ENCODE measurements at places on chromosomes 12 and 14. TPM values are rescaled to one million over a fixed set of nuclear protein-coding genes. Genes with fewer than 3 reads are reported as not detected.

DNA sequence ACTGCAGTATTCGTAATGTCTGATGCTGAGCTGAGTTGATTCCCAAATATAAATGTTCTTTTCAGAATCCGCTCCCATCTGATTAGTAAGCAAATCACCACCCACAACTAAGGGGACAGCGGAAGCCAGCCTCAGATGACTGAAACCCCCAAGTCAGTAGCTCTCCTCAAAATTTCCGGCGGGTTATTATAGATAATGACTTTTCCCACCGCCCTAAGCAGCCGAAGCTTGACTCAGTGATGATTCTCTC is 469 bp upstream of the LRFN5 start:
- no peak for DNase-seq

- DNase-seq = no peak
Measured at GRCh38 chr12:14981049-14981448, 8.2 kb downstream of the PDE6H start.

- no peak for DNase-seq
Measured at GRCh38 chr14:45252366-45253069, 484 bp downstream of the MIS18BP1 start.

- no peak for DNase-seq
Measured at GRCh38 chr14:100403105-100403504, 80.0 kb downstream of the SLC25A47 start.

DNA sequence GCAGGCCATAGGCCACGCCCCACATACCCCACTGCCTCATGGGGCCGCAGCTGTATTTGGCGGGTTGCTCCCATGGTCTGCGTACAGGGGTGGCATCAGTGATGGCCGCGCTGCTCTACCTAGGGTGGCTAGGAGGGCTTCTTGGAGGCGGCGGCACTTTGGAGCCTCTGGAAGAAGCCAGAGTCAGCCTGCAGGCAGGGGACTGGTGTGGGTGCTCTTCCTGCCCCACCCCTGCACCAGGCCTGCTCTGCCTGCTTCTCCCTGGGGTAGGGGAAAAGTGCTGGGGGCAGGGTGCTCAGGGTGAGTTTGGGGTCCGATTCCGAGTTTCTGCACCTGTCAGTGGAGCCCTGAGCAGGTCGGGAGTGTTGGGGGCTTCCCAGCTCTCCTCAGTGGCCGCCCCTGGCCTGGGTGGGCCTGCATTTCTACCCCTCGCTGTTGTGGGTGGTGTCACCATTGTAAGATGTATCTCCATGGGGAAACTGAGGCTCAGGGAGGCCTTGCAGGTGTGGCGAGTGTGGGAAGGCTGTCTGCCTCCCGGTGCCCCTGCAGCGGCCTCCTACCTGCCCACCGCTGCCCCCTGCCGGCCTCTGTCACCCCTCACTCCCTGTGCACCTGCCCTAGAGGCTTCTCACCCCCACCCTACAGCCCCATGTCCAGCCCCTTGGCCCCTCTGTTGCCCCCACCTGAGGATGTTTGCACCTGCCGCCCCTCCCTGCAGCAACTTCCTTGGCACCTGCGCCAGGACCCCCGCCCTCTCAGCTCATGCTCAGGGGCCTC is 5.5 kb downstream of the CEP170B start:
- peak; percentile 40 for DNase-seq

- DNase-seq = no peak
Measured at GRCh38 chr14:92538412-92538985, 24.9 kb downstream of the RIN3 start.

- DNase-seq = no peak
Measured at GRCh38 chr12:116263844-116264243, 13.6 kb downstream of the MED13L start.

GRCh38 chr12:9646794-9647781 is 22.4 kb upstream of the CLEC2D start:
- DNase-seq = no peak

DNA sequence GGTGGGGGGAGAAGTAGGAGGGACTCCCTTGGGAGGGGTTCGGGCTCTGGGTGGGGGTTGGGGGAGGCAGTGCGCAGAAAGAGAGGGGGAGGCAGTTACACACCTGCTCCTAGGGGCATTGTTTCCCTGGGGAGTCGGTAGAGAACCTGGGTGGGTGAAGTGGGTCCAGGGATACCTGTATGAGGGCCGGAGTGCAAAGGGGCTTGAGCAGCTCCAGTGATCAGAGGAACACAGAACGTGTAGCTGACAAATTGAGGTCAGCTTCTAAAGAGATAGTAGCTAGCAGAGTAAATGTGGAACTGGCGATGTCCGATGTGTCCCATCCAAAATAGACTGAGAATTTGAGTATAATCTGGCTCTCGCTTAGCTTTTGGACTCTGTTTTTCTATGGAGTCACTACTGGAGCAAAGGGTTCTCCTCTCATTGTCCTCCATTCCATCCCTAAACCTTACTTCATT is 502 bp downstream of the SMARCD1 start:
- DNase-seq = no peak

DNA sequence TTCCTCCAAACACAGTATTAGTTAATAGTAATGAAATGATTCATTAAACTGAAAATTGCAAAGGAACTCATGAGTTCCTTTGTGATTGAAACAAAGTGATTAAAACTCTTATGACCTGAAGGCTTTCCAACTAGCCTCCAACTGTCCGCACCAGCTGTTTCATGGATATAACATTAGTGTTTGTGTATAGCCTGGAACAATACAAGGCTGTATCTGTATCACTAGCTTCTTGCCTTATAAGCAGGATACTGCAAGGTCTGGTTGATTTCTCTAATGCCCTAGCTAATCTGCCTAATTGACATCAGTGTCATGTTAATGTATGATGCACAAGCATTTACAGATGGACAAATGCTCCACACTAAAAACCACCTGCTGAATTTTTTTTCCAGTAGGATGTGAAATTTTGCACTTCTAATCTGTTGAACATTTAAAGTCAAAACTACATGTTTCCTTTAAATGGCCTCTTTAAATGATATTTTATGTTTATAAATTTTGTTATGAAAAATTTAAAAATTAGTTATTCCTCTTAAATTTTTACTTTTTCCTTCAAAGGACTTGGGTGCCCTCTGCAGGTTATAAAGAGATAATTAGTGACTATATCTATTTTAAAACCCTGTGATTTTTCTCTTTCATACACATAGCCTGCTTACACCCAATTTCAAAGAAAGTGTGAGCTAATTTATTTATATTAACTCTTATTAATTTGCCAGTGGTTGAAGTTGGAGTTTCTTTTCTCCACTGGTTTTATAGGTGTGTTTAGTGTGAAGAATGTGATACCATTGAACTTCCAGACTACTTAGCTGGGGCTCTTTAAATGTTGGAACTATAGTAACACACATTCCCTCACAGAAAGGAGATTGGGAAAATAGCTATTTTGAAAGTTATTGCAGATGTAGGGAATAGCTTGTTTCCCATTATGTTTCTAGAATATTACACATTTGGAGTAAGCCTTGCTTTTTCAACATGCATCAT is 25.4 kb downstream of the AP5M1 start:
- DNase-seq = no peak

- no peak for DNase-seq
Measured at GRCh38 chr12:91422811-91423692, 240.4 kb upstream of the DCN start.

- no peak for DNase-seq
Measured at GRCh38 chr12:1291601-1292332, 300.7 kb downstream of the ERC1 start.

DNA sequence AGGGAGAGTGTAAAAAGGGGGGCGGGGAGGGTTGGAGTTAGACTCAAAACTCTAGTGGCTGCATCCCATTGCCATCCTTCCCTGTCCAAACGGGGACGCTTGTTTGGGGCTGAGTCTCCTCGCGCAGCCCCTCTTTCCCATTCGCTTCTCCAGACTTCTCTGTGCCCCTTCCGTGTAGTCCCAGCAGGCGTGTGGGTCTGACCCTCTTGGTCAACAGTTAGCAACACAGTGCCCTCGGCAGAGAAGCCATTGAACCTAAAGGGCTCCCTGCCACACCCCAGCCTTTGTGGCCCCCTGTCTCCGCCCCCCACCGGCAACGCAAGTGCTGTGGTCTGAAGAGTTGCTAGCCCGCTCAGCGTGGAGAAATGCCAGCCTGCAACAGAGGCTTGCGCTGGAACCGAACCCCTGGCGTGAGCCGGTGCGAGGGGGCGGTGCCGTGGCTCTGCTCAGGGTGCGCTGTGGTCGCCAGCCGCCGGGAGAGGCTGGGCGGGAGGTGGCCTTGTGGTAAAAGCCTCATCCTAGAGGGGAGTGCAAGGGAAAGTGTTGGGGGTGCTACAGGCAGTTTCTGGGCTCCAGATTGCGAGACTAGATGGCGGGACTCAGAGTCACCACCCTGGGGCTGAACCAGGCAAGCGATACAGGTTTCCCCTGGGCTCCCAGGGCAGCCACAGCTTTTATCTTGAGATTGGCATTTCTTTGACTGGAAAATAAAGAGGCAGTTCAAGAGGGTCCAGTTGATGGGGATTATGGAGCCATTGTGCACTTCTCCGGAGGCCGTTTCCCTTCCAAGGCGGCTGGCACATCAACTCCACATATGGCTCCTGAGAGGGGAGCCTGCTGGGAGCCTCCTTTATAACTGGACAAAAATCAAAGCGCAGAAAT is 2.1 kb downstream of the PLXNC1 start:
- peak; percentile 37 for DNase-seq

DNA sequence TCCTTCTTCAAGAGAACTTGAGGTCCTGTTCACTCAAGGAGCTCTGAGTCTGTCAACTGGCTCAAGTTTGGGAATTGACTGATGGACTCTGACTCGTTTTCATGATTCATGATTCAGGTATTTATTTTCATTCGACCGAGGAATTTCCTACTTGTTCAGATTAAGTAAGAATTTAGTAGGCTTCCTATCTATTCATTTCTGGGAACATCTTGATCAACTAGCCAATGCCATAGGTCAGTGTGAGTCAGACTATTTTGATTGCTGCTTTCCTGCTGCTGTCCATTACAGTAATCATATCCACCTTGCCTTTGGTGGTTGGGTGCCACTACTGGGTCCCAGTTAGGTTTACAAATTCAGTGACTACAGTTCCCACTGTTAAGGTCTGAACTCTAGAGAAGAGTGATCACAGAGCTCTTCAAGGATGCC is 6.1 kb downstream of the FAM186A start:
- DNase-seq = no peak

DNA sequence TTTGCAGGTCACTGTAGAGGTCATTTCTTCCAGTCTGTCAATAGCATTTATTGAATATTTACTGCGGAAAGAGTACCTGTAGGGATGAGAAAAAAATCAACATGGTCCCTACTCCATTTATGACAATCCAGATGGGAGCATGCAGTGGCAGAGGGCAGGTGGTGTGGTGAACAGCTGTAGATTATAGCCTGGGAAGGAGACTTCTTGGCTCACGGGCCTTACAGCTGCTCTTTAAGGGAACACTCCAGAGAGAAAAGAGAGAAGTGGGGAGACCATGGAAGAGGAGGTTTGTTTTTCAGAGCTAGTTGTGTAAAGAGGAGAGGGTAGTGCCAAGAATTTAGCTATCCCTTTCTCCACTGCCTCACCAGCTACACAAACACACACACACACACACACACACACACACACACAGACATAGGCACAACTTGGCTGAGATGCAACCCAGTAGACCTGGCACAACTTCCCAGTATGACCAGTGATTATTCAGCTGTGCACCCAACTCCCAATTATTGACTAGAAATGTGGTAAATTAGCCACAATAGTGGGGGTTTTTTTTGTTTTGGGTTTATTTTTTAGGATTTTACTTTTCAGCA is 41.0 kb downstream of the GPHB5 start:
- DNase-seq = no peak

- DNase-seq = no peak
Measured at GRCh38 chr14:23380197-23380914, 3.5 kb downstream of the CMTM5 start.

GRCh38 chr14:38127356-38127755 is 80.3 kb upstream of the SSTR1 start:
- DNase-seq = no peak

DNA sequence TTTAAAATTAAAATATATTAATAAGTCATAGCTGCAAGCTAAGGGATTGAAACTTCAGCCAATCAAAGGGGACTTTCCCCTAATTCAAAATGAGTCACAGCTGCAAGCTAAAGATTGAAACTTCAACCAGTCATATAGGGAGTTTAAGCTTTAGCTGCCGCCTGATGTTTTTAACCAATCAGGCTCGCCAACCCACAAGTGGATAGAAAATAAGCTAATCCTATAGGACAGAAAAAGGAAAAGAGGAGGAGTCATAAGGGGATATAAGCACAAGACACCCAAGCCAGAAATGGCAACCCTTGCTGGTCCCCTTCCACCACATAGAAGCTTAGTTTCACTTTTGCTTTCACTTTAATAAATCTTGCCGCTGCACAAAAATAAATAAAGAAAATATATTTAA is 1154.6 kb downstream of the GALC start:
- DNase-seq = no peak

GRCh38 chr14:29459531-29459930 is 468.1 kb downstream of the PRKD1 start:
- no peak for DNase-seq

DNA sequence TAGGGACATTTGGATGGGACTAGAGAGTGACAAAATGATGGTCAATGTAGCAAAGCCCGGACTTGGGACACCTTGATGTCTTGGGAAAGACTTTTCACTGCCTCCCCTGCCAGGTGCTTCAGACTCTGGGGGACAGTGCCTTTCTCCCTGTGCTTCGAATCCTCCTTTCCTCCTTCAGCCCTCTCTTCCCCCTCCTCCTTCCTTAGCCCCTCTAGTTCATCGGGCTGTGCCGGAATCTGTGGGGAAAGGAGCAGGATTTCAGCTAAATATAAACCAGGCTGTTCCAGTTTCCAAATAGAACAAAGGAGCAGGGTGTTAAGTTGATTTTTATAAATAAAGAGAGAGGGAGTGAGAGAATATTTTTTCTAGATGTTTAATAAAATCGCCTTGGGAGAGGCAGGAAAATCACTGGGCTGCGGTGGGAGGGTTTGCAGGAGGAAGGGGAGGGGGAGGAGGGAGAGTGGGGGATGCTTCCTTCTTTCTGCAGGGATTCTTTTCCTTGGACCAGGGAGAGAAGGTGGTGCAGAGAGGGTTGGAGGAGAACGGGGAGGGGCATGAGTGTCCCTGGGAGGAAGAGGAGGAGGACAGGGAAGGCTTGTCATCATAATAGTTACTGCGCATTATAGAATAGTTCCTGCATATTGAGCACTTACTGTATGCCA is 21.3 kb upstream of the CABP1 start:
- no peak for DNase-seq

- DNase-seq = no peak
Measured at GRCh38 chr14:102058146-102058545, 28.7 kb downstream of the HSP90AA1 start.

Gene GPN3
- total RNA-seq = 27.5 TPM

Gene CLEC12A
- 4.9 TPM for total RNA-seq

Gene GALNT6
- total RNA-seq = 0.77 TPM

Gene BHLHE41
- total RNA-seq = 35.9 TPM

Gene KERA
- total RNA-seq = not detected

Gene TULP3
- 5.4 TPM for total RNA-seq

Gene PNP
- total RNA-seq = 6.5 TPM

Gene IQSEC3
- total RNA-seq = 1.3 TPM

Gene SYT1
- 0.17 TPM for total RNA-seq

Gene LRP1-AS
- not detected for total RNA-seq

Gene C1RL
- 10.9 TPM for total RNA-seq

Gene CIROP
- not detected for total RNA-seq

Data from left ventricle myocardium superior (tissue), 1 donor.